ENCODE measurements at places on chromosomes 7 and 10. TPM values are rescaled to one million over a fixed set of nuclear protein-coding genes. Genes with fewer than 3 reads are reported as not detected.

Gene GAD2
- not detected for total RNA-seq

Gene LRRN3
- not detected for total RNA-seq

DNA sequence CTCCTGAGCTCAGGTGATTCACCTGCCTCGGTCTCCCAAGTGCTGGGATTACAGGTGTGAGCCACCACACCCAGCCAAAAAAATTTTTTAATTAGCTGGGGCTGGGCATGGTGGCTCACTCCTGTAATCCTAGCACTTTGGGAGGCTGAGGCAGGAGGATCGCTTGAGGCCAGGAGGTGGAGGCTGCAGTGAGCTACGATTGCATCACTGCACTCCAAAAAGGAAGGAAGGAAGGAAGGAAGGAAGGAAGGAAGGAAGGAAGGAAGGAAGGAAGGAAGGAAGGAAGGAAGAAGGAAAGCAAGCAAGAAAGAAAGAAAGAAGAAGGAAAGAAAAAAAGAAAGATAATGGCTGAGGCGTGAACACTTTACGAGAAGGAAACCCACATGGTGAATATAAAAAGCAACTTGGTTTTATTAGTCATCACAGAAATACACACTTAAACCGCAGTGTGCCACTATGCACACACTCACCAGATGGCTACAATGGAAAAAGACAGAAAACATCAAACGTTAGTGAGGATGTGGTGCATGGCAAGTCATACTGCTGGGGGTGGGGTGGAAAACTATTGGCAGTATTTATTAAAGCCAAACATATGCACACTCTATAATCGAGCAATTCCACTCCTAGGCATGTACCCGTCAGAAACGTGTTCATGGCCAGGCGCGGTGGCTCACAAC is 4.4 kb upstream of the CCL26 start:
- DNase-seq: peak; percentile 91

- DNase-seq: no peak
Observed at GRCh38 chr7:106610996-106611886, 49.7 kb downstream of the CCDC71L start.

DNA sequence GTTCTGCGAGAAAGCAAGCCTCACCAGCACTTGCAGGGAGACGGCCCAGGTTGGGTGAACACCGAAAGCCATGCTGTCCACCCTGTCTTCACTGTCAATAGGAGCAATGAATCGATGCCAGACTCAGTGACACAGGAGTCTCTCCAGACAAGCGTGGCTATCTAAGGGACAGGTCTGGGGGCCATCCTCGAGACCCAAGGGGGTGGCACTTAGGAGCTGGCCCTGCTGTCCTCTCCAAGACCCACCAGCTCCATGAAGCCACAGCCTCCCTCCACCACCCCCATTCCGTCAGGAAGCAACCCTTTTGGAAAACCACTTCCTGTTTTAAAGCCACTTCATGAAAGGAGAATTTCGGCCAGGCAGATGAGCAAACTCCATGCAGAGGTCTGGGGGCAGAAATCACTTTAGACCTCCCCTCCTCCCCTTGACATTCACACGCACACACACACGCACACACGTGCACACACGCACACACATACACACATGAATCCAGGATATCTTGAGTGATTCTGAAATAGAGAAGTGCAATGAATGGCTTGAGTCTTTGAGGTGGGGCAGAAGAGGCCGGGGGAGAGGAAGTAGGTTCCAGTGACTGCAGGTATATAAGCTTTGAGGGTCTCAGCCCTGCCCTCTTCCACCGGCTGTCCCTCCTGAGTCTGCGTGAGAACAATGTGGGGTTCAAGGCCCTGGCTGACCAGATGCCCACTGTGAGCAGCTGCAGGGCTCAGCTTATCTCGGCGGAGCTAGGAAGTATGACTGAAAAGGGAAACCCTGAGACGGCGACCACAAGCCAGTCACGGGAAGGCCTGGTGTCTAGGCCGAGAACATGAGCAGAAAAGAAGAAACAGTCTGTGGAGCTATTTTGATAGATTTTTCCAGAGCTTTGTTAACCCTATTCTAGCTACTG is 25.0 kb downstream of the RGS10 start:
- DNase-seq: peak; percentile 75

Data from A172 (cell line).